ENCODE measurements at places on chromosomes 5 and 9.

GRCh38 chr5:17190799-17191391 lies 26.5 kb upstream of the BASP1 start:
- DNase-seq: no peak

- DNase-seq: no peak
Observed at GRCh38 chr5:143581649-143582048, 178.2 kb upstream of the NR3C1 start.

- DNase-seq: no peak
Observed at GRCh38 chr9:2681981-2682380, 35.3 kb upstream of the KCNV2 start.

GRCh38 chr9:96655198-96655851 lies at the start of gene PRXL2C:
Gene PRXL2C, minus strand, starts transcription at chr9:96655317. Its CDS starts 36 bp downstream, at chr9:96655281.
- DNase-seq: peak; percentile 82

DNA sequence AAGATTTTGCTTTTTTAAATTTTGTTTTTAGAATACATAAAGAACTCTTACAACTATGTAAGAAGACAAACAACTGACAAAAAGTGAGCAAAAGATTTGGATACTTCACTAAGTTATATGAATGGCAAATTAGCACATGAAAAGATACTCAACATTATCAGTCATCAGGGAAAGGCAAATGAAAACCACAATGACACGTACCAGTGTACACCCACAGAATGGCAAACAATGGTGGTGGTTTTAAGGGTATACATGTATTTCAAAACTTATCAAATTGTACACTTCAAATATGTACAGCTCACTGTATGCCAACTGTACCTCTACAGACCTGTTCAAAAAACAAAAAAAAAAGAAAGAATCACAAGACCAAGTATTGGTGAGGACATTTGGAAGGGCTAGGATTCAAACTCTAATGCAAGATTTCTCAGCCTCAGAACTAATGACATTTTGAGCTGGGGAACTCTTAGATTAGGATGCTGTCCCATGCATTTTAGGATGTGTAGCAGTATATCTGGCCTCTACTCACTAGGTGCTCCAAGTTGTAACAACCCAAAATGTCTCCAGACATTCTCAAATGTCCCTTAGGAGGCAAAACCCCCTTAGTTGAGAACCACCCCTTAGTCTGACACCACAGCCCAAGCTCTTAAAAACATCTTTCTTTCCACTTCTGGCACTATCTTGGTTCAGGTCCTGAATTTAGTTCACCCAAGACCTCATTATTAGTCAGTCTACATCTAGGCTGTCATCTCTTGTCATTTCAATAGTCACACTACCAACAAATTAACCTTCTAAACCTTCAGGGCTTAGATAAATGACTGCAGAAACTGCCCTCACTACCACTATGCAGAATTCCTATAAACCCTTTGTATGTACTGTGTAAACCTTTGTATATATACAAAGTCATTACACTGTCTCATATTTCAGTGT lies 9.7 kb downstream of the SCAI start:
- DNase-seq: no peak

DNA sequence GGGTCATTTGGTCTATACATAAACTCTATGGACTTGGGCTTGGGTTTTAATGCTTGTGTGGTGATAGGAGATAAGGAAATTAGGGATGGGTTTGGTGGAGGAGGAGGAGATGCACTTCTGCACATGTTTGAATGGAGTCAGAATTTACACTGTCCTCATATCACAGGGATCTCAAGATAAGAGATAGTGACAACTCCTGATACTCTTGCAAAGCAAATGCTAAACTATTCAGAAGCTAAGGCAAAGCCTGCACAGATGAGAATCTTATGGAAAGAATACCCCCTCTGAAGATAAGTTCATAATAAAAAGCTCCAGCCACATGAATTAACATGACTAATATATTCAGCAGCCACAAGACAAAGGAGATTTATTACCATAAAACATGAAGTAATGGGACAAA lies 90.2 kb downstream of the XRCC4 start:
- no peak for DNase-seq

DNA sequence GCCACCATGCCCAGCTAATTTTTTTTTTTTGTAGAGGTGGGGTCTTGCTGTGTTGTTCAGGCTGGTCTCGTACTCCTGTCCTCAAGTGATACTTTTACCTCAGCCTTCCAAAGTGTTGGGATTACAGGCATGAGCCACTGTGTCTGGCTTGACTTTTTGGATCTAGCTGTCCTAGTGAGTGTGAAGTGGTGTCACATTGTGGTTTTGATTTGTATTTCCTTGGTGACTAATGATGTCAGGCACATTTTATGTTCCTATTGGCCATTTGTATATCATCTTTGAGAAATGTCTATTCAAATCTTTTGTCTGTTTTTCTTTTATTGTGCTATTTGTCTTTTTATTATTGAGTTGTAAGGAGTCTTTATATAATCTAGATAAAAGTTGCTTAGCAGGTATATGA lies 53.5 kb upstream of the MCCC2 start:
- DNase-seq: no peak

DNA sequence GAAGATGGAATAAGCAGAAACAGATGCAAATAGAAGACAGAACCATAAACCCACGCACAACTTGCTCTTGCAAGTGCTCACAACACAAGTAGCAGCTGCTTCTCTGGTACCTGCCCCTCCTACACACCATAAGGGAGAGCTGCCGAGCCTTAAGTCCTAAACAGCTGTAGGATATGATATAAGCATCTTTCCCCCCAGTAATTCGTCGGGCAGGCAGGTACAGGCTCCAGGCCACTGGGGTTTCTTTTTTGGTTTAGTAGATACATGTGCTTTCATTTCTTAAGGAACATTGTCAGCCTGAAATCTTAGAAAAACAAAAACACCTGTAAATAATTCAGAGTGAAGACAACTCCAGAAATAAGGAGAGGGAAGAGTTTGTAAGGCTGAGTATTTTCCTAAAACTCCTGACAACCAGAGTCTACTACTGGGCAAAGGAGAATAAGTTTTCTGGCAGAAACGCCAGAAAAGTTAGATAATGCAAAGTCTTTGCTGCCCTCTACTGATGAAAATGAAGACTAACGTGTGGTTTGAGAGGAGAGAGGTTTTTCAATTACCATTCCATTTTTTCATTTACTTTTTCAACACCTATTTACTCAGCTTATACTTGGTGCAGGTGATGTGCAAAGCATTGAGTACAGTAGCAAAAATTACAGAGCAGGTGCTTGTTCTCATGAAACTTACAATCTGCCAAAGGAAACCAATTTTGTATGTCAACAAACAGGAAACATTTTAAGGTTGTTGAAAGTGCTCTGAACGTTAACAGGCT lies 20.1 kb upstream of the TCERG1 start:
- no peak for DNase-seq

DNA sequence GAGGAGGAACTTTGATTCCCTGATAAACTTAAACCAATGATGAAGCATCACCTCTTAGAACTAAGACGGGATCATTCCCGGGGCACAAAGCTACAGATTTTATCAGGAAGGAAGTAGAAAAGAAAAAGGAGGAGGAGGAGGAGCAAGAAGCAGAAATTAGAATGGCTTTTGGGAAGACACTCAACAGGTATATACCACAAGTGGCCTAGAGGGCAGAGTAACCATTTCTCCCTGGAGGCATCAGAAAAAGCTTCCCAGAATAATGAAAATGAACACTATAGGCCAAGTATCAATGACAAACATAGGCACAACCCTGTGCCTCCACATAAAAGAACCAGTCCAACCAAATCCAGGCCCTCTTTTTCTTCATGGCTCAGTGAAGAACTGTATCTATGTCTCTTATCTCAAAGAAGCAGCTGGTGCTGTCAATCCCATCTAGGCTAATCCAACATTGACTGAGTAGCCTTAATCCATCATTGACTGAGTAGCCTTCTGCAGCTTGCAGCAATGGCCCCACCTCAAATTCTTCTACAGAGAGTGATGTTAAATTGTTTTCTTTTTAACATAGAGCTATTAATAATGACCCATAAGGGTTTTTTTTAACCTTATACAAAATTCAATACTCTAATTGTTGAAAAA lies 178.8 kb upstream of the KIF2A start:
- DNase-seq: no peak

- no peak for DNase-seq
Observed at GRCh38 chr5:144265643-144266247, 95.1 kb downstream of the KCTD16 start.

- DNase-seq: no peak
Observed at GRCh38 chr5:144230806-144231205, 60.1 kb downstream of the KCTD16 start.

DNA sequence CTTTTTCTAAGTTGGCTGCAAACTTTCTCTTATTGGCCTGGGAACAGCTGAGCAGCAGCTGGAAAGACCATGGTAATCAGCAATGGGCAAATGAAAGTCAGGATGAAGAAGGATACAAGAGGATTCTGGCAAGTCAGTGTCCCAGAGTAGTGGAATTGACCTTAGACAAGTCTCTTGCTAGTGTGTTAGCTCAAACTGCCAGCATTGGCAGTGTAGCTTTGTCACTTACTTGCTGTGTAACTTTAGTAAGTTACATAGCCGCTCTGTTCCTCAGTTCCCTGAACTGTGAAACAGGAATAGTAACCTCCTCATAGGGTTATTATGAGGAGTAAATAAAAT lies 3.6 kb downstream of the ALDH1A1 start:
- DNase-seq: no peak

GRCh38 chr9:129270903-129271431 lies 92.9 kb upstream of the IER5L start:
- DNase-seq: no peak

DNA sequence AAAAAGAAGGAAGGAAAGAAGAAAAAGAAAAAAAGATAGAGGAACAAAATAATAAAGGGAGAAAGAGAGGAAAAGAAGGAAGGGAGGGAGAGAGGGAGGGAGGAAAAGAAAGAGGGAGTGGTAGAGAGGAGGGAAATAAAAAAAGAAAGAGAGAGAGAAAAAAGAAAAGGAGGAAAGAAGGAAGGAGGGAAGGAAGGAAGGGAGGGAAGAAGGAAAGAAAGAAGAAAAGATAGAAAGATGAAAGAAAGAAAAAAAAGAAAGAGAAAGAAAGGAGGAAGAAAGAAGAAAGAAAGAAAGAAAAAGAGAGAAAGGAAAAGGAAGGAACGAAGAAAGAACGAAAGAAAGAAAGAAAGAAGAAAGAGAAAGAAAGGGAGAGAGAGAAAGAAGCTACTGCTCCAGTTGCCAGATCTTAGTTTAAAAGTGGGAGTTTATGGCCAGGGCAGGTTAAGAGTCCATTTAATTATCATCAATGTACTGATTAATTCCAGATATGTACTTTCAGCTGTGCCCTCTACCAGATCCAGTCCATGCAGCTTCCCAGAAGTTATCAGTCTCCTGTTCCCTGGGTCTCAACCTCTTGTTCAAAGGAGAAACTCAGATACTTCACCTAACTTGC lies 1378.5 kb upstream of the NUDT12 start:
- DNase-seq: no peak

GRCh38 chr5:157113002-157113401 lies 4.2 kb upstream of the HAVCR2 start:
- no peak for DNase-seq

GRCh38 chr9:71037521-71037920 lies 83.9 kb downstream of the TRPM3 start:
- DNase-seq: no peak

DNA sequence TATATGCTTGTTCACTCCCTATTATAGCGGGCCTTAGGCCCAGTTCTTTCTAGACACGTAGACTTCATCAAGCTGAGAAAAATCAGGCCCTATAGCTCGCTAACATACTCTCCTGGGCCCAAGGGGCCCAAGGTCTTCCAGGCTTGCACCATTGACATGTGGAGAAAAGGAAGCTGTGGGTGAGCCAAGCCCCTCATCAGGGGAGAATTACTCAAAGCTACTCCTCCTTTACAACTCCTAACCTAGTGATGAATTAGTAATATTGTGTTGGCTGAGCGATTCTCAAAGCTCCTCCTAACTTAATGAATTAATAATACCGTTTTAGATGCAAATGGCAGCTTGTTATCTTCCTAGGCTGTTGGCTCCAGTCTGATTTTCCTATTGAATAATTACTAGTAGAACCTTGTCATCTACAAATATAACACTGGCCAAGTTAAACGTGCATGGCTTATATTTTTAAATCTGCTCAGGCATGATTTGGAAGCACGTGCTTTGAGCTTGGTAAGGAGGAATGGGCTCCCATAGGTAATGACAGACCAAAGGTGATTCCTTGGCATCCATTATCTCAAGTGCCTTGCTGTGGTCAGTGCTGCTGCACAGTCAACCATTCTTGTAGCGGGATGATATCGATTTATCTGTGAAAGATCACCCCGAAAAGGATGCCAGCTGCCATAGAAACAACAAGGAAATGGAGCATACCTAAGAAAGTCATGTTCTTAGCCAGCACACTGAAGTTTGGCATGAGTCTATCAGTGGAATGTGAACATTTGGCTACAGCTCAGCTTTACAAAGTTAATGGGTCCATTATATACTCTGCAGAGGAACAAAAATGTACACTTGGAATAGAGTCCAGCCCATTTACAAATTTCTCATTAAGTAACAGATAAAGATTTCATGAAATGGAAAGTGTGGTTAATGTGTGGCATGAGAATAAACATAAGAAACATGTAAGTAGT lies 23.8 kb downstream of the LVRN start:
- no peak for DNase-seq

GRCh38 chr5:2879701-2880100 lies 128.2 kb upstream of the IRX2 start:
- no peak for DNase-seq

GRCh38 chr9:87601595-87601994 lies 103.9 kb downstream of the DAPK1 start:
- DNase-seq: no peak

- DNase-seq: no peak
Observed at GRCh38 chr5:756171-756570, 28.4 kb downstream of the ZDHHC11B start.

DNA sequence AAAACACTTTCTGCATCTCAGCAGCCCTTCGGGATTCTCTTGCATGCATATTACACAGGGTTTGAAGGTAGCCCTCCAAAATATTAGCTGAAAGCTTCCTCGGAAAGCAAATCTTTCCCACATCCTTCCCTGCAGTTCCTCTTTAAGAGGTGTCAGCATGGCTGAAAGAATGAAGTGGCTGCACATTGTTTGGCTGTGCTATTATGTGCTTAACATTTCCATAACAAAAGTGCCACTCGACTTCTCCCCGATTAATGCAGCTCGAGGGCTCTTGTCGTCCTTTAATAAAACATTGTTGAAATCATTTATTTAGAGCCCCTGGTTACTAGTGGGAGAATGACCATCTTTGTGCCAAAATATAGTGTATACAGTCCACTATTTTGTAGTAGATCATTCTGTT lies 6.5 kb downstream of the GAS1 start:
- no peak for DNase-seq

GRCh38 chr9:79470954-79471353 lies 100.8 kb upstream of the TLE4 start:
- DNase-seq: no peak
